ENCODE measurements at places on chromosomes 7 and 10. TPM values are rescaled to one million over a fixed set of nuclear protein-coding genes. Genes with fewer than 3 reads are reported as not detected.

LRRD1 gene
- total RNA-seq, result not detected

ADIRF gene
- not detected for total RNA-seq

DNA sequence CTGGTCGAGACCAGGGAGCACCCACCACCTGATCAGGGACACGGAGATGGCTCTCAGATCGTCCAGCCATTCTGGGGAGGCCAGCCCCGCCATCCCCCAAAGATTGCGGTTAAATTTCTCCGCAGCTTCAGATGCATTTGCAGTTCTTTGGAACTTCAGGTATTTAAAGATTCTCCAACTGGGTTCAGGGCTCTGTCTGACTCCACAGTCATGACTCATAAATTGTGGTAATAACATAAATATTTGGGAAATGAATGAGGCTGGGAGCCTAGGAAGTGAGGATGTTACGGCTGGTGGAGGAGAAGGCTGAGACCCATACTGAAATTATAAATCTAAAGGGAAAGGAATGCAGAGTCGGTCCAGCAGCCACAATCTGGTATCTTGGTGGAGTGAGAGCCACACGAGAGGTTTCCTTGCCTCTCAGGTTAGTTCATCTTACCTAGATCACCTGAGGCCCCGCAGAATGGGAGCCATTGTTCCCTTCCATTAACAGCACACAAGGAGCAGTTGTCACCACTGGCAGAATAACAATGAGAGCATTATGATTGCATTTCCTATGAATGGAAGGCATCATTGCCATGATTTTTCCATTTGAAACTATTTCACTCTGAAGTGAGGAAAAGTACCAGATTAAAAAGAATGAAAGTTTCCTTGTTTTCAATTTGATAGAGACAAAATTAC is 26.7 kb upstream of the DNAJB6 start:
- DNase-seq, result no peak

DNA sequence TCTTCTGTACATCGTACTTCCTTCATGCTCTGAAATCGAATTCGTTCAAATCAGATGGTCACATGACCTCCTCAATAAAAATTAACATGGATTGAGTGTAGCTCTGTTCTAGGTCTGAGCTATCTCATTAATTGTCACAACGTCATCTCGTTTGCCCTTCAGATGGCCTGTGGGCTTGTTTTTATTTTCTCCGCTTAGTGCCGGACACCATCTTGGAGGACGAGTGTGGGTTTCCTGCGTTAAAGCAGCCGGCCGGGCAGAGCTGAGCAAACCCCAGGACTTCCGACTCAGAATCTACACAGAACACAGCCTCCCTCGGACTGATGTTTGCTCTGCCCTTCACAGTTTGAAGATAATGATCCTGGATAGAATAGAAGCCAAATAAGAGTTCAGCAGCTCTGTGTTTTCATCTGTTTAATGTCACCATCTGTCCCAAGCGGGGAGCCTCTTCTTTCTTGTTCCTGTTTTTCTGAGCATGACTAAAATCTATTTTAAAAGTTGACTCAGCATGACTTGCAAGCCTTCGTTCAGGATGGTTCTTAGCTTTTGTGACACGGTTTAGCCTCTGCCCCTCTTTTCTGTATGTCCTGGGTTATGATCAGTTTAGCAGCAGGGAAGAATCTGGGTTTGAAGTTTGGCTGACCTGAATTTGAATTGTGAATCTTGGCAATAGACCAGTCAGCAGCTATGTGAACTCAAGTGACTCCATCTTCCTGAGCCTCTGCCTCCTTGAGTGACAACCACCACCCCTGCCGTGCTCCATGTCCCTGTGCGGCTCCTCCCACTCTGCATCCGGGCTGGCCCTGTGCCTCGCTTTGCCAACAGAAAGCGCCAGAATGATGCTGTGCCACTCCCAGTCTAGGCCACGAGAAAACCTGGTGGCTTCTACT is 30.6 kb upstream of the GALNTL5 start:
- DNase-seq, result peak; percentile 48

DNA sequence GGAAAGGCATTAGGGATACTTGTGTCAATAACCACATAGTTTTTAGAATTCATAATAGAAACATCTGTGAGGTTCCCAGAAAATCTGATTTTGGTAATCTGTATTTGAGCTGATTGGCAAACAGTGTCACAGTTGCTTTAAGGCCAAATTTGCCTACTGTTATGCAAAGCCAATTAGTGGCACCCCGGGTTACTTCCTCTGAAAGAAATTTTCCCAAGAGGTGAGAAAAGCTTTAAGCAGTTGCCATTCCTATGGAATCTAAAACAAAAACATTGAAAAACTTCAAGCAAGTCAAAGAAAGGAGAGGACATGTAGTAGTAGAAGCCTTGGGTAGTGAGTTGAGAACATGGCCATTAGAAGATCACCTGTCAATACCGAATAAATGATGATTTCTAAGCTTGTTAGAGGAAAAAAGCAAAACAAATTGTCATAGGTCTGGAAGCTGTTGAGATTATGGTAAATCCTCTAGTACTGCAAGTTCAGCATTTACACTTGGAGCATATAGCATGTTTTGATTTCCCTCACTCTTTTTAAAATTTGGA is 176.8 kb downstream of the TWIST1 start:
- DNase-seq, result peak; percentile 98

DNA sequence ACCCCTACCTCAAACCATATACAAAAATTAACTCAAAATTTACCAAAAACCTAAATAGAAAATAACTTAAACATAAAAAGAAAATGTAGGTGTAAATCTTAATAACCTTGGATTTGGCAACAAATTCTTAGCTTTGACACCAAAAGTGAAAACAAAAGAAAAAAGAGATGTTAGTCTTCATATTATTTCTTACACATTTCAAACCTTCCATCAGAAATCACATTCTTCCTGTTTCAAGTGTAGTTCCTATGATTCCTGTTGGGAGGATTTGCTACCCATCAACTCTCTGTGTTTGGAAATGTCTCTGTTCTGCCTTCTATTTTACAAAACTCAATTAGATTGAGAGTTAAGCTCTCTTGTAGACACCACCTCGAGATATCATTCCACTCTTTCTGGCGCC is 62.0 kb downstream of the GNA12 start:
- no peak for DNase-seq

GRCh38 chr10:117441361-117441760 is 66.1 kb upstream of the PDZD8 start:
- no peak for DNase-seq
